ENCODE measurements at places on chromosomes 4 and X.
A peak's percentile ranks its signal among the peaks of the same experiment; 100 is the strongest.

- DNase-seq: no peak
Measured at GRCh38 chrX:73851014-73852009, 288.3 kb downstream of the CHIC1 start.

DNA sequence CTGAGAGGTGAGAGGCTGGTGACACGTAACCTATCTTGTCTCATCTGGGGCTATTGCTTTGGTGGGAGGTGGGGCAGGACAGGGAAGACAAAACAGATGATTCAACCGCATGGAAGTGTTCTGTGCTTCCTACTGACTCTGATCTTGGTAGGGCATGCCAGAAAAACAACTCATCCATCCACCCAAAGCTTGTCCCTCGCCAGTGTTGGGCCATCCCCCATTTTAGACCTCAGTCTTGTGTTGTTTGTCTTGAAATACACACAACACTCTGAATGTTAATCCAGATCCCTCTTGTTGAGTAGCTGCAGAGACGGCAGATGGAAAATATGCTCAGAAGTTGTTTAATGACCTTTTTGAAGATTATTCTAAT lies 377 bp downstream of the CHRNA9 start:
- DNase-seq: no peak

GRCh38 chrX:10649265-10649664 lies 28.9 kb upstream of the MID1 start:
- no peak for DNase-seq

- no peak for DNase-seq
Measured at GRCh38 chr4:70425306-70425705, 27.6 kb downstream of the OPRPN start.

- DNase-seq: no peak
Measured at GRCh38 chr4:53646795-53647194, 55.5 kb upstream of the LNX1 start.

DNA sequence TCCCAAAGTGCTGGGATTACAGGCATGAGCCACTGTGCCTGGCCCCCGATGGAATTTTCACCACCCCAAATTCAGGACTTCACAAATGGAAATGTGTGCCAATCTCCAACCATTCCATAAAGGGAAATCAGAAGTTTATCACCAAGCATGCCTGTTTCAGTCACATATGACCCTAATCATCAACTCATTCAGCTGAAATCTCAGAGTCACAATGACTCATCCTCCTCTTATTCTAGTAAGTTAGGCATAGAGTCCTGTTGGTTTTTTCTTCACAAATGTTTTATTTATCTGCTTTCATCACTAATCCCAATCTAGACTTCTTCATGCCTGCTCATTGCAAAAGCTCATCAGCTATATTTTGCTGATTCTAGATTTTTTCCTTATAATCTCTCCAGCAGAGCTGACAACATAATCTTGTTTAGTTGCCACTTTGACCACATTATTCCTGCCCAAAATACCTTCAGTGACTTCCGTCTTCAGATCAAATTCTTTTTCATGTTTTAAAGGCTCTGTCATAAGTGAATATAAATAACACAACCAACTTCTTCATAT lies 83.3 kb downstream of the SLC7A11 start:
- no peak for DNase-seq

- peak; percentile 25 for DNase-seq
Measured at GRCh38 chr4:6225469-6225868, 25.1 kb upstream of the JAKMIP1 start.

GRCh38 chr4:128068918-128069317 lies 7.8 kb downstream of the LARP1B start:
- no peak for DNase-seq

DNA sequence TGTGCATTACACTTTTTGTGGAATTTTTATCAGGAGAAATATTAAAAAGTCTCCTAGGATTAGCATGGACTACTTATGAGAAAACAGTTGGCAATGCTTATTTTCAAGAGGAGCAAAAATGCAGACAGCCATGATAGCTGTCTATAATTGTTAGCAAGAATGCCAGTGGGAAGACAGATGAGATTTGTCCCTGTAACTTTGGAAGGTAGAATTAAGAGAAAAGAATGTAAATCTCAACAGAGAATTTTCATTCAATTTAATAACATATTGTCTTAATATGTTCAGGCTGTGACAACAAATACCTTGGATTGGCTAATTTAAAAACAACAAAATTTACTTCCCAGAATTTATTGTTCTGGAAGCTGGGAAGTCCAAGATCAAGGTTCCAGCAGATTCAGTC lies 349.2 kb downstream of the IQCM start:
- DNase-seq: no peak

DNA sequence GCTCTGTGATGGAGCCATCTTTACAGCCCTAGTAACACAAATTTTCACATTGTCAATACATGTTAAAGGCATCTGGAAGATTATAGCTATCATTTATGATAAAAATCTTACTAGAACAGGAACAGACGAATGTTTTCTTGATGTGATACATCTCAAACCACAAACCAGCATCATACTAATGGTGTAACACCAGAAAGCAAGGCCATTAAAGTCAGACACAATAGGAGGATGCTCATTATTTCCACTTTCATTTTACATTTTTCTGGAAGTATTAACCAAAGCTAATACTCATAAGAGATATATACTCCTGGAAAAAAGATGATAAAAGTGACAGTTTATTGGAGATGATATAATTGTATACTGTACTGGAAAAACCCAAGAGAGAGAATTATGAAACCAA lies 5.3 kb downstream of the AKAP14 start:
- DNase-seq: no peak

DNA sequence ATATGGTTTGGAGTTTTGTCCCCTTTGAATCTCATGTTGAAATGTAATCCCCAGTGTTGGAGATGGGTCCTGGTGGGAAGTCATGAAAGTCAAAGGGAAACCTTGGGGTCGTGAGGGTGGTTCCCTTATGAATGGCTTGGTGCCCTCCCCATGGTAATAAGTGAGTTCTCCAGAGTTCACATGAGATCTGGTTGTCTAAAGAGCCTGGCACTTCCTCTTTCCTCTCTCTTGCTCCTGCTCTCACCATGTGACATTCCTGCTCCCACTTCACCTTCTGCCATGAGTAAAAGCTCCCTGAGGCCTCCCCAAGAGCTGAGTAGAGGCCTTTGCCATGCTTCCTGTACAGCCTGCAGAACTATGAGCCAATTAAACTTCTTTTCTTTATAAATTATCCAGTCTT lies 5.5 kb upstream of the IL15 start:
- DNase-seq: no peak

DNA sequence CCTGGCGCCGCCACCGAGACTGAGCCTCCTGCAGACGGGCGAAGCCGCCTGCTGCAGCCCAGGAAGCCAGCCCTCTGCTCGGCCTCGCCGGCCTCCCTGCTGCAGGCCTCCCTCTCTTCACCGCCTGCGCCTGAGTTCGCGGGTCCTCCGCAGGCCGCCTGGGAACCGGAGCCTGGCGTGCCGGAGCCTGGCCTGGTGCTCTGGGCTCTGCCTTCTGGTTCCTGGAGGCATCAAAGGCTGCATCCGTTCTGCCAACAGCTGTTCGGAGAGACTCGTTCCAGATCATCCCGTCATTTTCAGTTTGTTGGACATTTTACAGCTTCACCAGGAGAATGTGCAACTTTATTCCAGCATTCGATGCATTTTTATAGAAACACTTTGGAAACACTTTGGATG lies 178.0 kb downstream of the DCLK2 start:
- DNase-seq: no peak

DNA sequence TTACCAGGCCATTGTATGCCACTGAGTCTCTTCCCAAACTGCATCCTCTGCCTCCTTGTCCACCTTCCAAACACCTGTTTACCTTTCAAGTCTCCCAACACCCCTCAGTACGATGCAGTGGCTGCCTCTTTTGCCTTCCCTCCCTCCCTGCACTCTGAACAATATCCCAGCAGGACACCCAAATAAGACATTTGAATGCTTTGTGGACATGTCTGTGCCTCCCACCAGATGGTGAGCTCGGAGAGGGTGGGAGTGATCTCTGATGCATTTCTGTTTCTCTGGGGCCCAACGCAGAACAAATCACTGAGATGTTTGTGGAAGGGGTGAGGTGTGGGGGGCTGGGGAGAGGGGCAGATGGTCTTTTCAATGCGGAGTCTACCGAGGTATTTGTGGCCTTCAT lies 33.4 kb downstream of the PJA1 start:
- no peak for DNase-seq

GRCh38 chr4:27720010-27720766 lies 859.5 kb downstream of the STIM2 start:
- no peak for DNase-seq

- no peak for DNase-seq
Measured at GRCh38 chr4:76200771-76201231, 12.8 kb downstream of the SCARB2 start.

DNA sequence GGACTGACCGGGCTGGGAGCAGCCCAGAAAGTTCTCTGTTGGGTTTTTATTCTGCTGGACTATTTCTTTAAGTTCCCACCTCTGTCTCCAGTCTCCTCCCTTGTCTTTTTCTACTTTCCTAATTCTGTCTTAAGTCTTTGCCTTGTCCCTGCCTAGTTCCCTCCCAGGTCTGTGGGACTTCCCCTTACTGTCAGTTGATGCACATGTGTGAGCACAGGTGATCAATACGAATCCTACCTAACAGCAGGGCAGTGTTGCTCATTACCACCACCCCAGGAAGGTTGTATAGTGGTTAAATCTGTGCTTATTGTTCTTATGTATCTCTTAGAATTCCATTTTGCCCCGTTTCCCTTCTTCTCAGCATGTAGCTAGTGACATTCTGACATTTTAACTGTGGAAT lies 62.1 kb downstream of the GALNTL6 start:
- no peak for DNase-seq

DNA sequence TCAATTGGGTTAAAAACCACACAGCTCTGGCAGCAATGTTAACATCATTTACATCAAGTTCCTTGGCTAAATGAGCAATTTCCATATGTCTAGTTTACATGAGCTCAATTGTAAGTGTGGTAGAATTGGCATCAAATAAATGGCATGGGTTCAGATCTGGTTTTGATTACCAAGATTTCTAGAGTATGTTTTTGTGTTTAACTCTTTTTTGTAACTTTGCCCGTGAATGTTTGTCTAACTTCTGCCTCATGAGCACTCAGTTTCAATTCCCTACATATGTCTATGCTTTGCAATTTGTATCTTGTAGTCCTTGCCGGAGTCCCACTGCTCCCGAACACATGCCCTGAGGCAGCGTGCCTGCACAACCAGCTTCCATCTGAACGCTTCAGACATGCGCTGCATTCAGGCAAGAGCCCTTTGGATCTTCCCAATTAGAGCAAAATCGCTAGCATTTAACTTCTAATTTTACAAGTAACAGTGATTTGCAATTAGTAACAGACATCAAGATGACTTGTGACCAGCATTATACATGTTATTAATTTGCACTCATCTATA lies 644.4 kb downstream of the TRIML1 start:
- no peak for DNase-seq

DNA sequence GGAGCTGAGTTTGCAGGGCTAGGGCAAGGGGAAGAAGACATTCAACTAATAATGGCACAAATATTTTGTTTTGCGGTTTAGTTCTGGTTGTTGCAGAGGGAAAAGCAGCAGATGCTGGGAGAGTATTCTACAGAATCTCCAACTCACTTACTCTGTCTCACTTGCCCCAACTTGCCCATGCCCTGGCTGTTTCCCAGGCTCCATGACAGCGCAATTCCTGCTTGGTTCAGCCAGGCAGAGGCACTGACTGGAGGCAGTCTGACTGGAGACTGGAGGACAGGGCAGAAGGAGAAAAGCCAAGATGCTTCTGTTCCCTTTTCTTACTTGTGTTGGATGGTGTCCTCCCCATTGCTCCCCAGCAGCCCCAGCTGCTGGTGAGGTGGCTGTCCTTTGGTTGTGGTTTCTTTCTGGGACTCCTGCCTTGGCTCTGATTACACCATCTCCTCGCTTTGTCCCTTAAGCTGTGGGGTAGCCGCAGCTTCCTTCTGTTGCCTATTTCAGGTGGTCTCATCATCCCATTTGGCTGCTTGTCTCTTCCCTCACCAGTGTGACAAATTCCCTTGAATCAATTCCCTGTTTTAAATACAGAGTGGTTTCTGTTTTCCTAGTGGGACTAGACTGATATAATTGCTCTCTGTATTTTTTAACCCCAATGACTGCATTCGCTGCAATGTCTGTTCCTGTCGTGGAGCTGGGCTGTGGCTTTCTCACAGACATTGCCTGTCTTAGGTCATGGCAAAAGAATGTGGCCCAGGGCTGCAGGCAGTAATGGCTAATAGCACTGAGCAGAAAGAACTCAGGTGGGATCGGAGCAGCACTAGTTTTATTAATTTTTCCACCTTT lies 24.2 kb upstream of the RASL11B start:
- DNase-seq: peak; percentile 75

DNA sequence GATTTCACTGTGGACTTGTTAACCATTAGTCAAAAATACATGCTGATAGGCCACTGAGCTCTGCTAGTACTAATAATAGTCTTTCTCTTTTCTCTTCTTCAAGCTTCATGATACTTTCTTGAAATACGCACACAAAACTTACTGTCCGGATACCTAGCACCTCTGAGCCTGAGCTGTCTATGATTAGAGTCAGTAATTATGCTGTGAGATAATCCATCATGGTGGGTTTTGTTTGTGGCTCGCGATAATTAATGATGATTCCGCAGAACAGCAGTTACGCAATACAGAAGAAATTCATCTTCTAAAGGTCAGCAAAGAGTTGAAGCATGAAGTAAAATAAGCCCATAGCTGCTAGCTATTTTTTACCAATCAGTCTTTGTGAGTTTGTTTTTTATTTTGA lies 511.5 kb upstream of the GALNT7 start:
- DNase-seq: no peak

DNA sequence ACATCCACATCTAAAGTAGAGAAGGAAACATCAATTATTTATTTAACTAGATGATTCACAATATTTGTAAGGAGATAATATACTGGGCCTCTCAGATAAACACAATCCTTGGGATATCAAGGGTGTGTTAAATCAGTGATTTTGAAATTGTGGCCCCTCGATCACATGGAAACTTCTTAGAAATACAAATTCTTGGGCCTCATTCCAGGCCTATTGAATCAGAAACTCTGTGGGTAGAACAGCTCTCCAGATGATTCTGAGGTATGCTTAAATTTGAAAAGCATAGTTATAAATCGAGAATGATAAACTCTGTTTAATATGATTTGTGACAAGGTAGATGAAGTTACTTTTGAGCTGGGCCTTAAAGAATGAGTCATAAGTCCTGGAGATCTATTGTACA lies 64.3 kb upstream of the GPR174 start:
- DNase-seq: no peak

DNA sequence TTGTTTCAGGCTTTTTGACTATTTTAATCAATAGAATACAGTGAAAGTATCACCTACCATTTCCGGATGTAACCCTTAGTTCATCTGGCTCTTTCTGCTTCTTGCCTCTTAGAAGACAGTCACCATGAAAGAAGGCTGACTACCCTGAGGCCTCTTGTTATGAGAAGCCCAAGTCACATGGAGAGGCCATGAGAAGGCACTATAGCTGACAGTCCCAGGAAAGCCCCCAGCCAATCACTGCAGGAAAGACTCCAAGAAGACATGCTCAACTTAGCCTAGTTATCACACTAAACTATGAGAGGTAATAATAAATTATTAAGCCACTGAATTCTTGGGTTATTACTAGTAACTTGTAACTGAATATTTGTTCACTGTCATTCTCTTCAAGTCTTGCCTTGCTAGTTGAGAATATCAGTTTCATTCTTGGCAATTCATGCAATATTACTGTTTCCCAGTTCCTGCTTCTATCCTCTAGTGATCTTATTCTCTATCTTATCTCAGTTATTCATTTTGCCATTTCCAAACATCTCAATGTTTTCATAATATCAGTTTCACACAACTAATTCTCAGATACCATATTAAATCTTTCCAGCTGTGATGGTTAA lies 57.1 kb upstream of the GUCY1A1 start:
- no peak for DNase-seq

GRCh38 chrX:12701628-12702027 lies 89.6 kb upstream of the PRPS2 start:
- peak; percentile 49 for DNase-seq

All from PC-9 (cell line).